ENCODE measurements at places on chromosomes 2 and 18.
A peak's percentile ranks its signal among the peaks of the same experiment; 100 is the strongest.

GRCh38 chr2:63679252-63679855, 90.6 kb downstream of the MDH1 start:
- no peak for DNase-seq

GRCh38 chr2:79862756-79863155, 349.9 kb downstream of the CTNNA2 start:
- DNase-seq = no peak

- no peak for DNase-seq
Measured at GRCh38 chr2:27431395-27431794, 3.0 kb downstream of the NRBP1 start.

- no peak for DNase-seq
Measured at GRCh38 chr18:57785751-57786437, 17.2 kb downstream of the ATP8B1 start.

GRCh38 chr2:3465844-3466481, 53.4 kb downstream of the ADI1 start:
- DNase-seq = no peak

DNA sequence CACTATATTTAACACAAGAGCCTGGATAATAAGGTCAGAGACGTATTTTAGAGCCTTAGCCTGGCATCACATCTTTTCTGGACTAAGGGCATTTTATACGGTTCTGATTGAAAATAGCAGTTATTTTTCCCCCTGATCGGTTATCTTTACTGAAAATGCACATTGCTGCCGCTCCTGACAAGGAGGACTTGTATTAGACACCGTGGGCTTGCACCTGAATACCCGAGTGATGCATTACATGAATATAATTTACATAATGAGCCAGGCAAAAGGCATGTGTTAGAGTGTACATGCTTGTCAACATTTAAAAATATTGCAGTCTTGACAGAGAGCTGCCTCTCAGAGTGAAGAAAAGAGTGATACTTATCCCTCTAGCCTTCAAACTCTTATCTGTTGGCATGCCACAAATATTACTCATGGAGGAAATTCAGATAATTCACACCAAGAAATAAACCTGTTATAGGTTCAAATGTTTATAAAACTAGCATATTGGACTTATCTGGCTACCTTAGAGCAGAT, 470.5 kb upstream of the ETAA1 start:
- DNase-seq = no peak

DNA sequence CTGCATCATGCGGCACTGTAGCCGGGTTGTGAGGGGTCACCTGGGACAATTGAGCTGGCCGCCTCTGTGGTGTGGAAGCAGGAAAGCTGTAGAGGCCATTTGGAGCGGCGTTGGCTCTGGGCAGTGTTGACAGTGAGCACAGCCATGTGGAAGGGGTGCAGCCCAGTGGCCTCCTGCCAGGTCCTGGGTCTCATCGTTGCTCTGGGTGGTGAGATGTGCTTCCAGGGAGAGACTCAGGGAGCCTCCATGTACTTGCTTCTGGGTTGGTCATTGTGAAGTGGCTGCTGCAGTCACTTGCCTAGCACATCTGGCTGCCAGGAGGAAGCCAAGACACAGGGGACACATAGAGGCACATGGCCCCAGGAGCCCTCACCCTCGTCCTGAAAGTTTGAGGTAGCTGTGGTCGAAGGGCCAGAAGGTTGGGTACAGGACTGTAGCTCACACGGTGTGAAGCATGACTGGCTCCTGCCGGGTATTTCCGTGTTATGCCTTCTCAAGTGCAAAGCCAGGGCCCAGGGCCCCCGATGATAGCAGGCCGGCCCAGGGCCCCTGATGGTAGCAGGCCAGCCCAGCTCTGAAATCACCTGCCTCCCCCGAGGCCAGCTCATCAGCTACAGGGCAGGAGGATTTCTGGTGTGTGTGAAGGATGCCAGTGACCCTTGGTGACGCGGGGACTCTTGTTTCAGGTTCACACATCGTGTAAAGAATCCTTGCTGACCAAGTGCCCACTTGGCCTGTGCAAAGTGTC, 82.6 kb downstream of the DGKD start:
- no peak for DNase-seq

DNA sequence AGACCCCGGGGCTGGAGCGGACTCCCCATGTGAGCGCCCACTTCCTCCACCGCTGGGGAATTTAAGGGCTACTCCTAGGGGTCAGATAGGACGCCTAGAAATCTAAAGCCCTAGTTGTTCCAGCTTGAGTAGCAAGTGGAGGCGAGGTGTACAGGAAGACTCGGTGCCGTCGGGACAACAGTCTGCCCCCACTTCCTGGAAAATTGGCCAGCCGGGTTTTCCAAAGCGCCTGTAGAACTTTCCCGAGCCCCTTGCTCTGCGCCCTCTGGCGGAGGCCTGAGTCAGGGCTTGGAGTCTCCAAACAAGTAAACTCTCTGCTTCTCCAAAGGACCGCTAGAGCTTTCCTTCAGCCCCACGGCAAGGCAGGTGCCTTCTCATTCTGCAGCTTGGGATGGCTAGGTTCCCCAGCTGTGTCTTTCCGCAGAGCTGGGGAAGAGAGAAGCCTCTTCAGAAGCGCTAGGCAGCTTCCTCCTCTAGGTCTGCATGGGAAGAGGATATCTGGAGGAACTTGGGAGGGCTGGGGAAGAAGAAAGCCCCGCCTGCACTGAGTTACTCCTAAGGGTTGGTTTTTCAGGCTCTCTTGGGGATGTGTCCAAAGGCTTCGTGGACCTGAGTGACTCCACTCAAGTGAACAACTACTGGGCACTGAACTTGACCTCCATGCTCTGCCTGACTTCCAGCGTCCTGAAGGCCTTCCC, 681 bp downstream of the SPR start:
- peak; percentile 67 for DNase-seq
